ENCODE measurements at places on chromosomes 16 and 17.

- no peak for DNase-seq
These were observed 1384.2 kb downstream of the CDH11 start for GRCh38 chr16:63737633-63738032.

DNA sequence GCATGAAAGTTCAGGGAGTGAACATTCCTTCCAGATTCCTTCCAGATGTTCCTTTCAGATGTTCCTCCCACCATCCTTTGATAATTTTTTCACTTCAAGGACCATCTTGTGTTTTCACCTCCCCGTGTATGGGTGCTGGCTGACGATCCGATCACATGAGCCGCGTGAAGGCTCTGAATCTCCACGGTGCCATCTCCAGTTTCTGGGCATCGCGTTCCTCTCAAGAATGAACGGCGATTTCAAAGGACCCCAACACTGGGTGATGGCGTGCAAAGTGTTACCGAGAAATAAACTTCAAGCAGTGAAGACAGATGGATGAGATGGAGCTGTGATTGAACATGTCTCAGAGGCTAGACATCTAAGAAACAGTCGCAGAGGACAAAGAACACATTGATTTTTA, 245.3 kb downstream of the GSG1L start:
- no peak for DNase-seq

DNA sequence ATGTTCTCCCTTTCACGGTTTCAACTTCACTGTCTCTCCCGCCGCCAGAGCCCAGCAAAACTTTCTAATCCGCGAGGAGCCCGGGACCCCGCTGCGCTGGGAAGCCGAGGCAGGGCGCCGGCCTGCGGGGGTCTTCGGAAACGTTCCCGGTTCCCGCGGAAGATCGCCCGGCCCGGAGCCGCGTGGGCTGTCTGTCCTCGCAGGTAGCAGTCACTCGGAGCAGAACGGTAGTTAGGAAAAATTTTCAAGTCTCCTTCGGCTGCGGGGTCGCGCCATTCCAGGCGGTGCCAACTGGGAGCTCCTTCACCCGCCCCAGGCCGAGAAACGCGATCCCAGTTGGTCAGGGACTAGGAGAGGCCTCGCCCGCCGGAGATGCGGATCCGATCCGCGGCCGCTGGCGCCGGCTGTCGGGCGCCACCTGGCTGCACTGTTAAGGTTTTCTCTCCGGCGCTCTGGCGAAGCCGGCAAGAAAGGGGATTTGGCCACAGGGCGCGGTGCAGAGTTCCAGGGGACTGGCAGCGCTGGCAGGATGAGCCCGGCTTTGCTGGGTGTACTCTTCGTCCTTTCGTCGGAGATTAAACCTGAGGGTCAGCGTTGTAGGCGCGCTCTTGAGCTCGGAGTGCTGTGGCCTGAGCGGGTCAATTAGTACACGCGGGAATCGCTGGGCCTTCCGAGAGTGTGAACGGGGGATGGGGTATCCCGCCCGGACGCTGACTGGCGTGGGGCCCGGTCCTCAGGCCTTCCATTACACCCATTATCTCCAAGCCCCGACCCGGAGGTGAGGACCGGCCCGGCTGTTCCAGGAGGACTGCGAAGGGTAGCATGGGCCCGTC, 135.4 kb downstream of the KCNJ12 start:
- peak; percentile 43 for DNase-seq

GRCh38 chr17:7440113-7440833, 961 bp downstream of the FGF11 start:
- peak; percentile 33 for DNase-seq

GRCh38 chr17:72219824-72220493, 99.1 kb downstream of the SOX9 start:
- no peak for DNase-seq

DNA sequence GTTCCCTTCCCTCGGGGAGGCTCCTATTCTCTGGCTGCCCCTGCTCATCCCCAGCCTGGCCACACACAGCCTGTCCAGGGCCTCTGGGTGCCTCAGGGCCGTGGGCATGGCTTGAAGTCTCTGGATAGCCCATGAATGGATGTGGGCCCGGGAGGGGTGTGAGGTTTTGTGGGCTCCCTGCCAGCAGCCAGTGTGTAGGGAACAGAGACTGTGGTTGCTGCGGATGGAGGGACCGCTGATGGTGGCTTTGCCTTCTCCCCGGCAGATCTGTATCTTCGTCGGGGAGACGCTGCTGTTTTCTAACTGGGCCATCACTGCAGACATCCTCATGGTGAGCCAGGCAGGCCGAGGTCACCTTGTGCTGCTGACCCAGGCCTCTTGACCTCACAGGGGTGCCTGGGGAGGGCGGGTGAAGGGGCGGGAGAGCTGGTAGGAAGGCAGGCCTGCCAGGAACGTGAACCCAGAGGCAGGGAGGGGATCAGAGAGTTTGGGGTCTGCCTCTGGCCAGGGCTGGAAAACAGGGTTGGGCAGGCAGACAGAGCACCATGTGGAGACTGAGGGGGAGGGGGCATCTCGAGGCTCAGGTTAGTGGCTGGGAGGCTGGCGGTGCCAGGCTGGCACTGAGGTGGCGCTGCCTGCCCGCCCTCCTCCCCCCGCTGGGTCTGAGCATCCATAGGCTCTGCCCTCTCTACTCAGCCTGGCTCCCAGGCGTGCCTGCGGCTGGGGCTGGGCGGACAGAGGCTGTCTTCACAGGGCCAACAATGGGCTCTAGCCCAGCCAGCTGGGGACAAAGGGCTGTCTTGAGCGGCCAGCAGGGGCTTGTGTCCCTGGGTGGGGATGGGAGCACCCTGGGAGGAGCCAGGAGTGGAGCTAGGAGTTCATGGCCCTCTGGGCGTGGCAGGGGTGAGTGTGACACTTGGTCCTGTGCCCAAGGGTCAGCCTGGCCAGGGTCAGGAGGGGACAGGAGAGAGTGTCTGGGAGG, 21.4 kb downstream of the MYBBP1A start:
- DNase-seq: peak; percentile 92

- no peak for DNase-seq
These were observed 21.5 kb downstream of the GFOD2 start for GRCh38 chr16:67697422-67698185.

- no peak for DNase-seq
These were observed 17.2 kb downstream of the COPRS start for GRCh38 chr17:31841850-31842194.

DNA sequence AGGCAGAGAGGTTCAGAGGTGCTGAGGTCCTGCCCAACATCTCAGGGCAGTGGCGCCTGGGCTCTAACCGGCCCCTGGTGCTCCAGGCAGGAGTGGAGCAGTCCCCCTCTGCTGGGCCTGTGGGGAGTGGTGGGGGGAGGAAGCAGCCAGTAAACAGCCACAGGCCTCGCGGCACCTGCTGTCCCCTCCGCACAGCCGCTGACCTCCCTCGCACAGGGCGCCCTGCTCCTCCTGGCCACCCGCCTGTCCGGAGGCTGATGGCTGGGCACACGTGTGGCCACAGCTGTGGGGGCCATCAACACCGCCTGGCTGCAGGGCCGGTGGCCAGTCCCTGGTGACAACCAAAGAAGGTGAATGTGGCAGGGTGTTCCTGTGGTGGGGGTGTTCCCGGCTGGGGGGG, 36.8 kb upstream of the PABPN1L start:
- no peak for DNase-seq

- DNase-seq: no peak
These were observed 296.6 kb downstream of the NPIPA8 start for GRCh38 chr16:18039931-18040330.

- no peak for DNase-seq
These were observed 35.0 kb downstream of the STAT5A start for GRCh38 chr17:42323268-42323773.

- DNase-seq: peak; percentile 23
These were observed 13.0 kb downstream of the CDH13 start for GRCh38 chr16:82639666-82640336.

DNA sequence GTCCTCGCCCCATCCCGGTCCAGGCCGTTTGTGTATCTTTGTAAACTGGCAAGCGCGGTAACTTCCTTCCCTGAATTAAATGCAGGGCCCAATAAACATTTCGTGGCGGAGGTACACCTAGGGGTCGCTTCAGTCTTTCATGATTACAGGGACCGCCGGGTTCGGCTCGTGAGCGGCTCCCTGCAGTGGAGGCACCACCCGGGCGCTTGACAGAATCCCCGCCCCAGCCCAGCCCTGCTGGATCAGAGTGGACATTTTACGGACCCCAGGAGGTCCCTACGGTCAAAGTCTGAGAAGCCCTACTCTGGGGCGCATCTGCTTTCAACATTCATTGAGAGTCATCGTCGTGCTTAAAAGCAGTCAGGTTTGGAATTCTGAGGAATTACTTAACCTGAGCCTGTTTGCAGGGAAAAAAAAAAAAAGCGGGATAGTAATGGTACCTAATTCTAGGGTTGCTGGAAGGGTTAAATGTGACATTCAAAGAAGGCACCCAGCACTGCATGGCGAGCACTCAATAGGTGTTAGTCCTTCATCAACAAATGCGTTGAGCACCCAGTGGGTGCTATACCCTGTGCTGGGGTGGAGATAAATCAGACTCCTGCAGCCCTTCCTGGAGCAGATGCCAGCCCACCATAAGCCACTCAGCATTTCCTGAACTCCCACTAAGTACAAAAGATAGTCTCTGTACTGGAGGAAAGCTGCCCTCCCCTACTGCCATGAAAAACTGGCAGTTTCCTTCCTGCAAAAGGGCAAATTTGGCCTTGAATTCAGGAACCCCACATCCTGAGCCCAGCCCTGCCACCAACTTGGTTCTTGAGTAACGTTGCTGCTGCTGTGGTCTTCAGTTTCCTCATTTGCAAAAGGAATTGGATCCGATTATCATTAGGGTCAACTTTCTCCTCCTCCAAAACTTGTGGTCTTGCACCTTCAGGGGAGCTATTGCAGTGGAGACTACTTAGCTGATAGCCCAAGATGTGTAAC, 658 bp upstream of the DUSP3 start:
- no peak for DNase-seq

DNA sequence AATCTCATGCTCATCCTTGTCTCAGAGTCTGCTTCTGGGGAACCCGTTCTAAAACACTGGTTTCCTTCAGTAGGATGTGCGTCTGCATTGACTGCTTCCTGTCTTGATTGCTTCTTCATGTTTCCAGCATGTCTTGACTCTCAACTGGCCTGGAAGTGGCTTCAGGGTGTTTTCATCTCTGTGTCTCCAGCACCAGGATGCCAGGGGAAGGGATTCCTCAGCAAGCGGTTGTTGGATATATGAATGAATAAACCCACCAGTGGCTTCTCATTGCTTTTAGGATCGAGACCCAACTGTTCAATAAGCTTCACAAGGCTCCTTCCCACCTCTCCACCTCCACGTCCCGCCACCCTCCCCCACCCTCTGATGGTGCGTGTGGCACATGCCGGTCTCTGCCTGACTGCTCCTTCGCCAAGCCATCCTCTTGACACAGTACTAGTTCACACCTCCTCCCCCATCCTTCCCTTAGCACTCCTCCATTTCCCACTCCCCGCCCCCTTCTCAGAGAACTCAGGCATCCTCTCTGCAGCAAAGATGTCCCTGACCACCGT, 14.1 kb upstream of the TNS4 start:
- no peak for DNase-seq

DNA sequence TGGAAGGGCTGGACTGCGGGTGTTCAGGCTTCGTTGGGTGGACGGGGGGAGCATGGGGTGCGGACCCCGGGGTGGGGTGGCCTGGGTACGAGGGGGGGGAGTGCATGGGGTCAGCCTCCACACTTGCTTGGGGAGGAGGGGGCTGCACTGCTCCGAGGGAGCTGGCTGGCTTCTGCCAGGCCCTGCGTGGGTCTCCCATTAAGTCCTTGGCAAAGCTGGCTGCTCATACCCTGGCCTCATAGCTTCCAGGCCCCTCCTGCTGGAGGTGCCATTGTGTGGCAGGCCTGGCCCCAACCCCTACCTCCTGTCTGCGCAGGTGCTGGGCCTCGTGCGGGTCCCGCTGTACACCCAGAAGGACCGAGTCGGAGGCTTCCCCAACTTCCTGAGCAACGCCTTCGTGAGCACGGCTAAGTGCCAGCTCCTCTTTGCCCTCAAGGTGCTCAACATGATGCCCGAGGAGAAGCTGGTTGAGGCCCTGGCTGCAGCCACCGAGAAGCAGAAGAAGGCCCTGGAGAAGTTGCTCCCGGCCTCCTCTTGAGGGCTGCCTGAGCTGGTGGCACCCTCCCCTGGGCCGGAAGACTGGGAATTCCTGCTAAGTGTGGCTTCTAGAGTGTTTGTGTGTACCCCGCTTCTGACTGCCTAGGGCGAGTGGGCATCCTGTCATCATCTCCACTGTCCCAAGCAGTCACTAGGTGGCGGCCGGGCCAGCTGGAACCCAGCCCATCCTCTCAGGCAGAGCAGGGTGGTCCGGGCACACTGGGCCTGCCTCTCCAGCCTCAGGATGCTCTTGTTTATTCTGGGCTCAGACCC, 1.5 kb downstream of the NUDT16L1 start:
- peak; percentile 43 for DNase-seq

DNA sequence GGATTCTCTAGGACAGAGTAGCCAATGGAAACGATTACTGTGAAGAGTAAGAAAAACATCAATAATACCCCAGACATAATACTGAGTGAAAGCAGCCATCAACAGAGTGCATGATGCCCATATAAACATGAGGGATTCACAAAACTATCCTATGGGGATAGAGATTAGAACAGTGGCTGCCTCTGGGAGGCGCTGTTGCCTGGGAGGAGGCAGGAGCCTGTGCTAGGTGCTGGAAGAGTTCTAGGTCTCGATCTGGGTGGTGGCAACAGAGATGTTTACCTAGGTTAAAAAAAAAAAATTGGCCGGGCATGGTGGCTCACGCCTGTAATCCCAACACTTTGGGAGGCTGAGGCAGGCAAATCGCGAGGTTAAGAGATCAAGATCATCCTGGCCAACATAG, 7.9 kb downstream of the FA2H start:
- no peak for DNase-seq

- no peak for DNase-seq
These were observed 1.5 kb upstream of the SPIRE2 start for GRCh38 chr16:89826531-89827382.

DNA sequence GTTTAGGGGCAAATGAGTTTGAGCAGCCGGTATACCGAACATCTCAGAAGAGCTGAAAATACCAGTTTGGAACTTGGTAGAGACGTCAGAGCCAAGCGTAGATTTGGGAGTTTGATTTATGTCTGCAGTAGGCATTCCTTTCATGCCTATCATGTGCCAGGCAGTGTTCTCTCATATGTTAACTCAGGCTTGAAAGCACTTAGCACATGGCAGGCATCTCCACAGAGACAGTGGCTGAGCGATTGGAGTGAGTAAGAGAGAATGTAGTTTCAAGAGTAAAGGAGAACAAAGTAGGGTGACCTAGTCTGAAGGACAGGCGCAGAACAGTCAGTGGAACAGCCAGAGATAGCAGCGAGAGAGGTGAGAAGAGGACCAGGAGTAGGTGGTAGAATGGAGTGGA, 207.0 kb downstream of the FTO start:
- DNase-seq: no peak

- DNase-seq: no peak
These were observed 13.2 kb upstream of the ASGR1 start for GRCh38 chr17:7192271-7192937.

DNA sequence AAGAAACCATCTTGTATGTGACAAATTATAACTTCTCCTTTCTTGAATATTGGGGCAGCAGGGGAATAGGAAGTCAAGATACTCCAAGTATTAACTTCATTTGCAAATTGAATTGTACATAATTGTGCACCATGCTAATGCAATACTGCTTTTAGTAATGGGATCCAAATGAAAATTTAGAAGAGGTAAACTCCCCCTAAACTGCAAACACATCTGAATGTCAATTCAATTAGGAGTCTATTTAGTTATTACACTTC, 4.5 kb downstream of the STAT5B start:
- DNase-seq: no peak
